ENCODE measurements at places on chromosomes 1 and 21. TPM values are rescaled to one million over a fixed set of nuclear protein-coding genes. Genes with fewer than 3 reads are reported as not detected.

DNA sequence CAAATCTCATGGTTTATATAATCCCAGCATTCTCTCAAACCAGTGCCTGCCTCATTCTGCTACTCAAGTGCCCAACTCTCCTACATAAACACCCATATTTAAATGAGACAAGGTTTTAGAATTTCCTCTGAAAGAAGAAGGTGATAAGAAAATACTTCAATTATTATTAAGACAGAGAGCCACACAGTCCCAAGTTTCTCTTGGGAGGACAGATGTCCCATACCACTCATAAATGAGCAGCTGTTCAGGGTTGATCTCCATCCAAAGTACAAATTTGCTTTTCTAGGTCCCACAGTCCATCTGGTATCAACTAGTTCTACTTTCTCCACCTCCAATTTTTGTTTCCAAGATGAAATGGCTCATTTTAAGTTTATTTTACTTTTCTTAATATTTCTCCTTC, 11.3 kb downstream of the DCAF8 start:
- DNase-seq = no peak

DNA sequence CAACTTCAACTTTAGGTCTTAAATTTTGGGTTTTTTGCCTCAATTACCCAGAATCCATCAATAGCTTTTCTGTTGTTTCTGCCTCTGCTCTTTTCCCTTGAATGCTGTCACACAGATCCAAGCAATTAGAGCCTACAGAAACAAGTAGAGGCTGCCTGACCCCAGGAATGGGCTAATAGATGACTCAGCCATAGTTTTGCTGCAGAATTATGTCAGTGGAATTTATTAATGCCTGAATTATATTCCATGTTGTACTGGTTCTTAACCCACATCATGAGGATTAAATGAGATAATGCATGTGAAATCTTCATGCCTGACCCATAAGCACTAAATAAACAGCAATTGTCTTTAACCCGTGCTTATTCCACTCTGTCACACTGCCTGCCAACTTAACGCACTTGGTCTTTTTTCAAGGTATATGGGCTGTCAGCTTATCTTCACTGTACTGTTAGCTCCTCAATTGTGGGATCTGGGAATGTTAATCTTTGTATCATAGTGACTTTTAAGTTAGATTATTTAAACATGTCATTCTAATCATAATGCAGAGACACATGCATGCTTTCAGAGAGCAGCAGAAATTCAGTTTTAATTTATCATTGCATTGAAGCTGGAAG, 213.3 kb downstream of the ROR1 start:
- DNase-seq = no peak

GRCh38 chr1:67711158-67711854, 26.3 kb downstream of the GADD45A start:
- no peak for DNase-seq

DNA sequence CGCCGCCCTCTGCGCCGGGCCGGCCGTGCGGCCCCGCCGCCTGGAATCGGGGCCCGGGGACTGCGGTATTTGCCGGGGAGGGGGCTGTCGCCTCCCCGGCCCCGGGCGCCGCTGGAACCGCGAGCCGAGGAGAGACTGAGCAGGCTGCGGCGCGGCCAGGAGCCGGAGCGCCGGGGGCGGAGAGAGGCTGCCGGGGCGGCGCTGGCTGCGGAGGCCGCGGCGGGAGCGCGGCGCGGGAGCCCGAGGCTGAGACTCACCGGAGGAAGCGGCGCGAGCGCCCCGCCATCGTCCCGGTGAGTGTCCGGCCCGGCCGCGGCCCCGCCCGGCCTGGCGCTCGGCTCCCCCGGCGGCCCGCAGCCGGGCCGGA, 746 bp downstream of the DYRK1A start:
- DNase-seq = no peak

DNA sequence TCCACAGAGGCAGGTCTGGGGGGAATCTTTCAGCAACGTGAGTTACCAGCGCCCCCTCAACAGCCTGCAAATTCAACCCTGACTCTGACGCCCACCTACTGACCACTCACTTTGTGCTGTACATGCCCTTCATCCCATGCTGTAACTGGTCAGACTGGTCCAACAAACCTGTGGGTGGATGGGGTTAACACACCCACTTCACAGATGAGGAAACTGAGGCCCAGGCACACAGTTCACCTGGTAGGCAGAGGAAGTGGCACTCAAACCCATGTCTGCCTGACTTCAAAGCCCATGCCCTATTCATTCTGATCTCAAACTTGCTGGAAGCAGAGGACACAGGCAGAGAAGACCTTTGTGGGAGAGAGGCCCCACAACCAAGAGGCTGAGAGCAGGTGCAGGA, 172.9 kb downstream of the TRABD2B start:
- DNase-seq = no peak

Gene CACHD1
- 0.84 TPM for total RNA-seq

Measured in activated T-cell treated with anti-CD3 and anti-CD28 coated beads, Interleukin-2, amount 50 U/mL, for 4 hours (primary cell).